ENCODE measurements at places on chromosomes 2 and 18. TPM values are rescaled to one million over a fixed set of nuclear protein-coding genes. Genes with fewer than 3 reads are reported as not detected.

DNA sequence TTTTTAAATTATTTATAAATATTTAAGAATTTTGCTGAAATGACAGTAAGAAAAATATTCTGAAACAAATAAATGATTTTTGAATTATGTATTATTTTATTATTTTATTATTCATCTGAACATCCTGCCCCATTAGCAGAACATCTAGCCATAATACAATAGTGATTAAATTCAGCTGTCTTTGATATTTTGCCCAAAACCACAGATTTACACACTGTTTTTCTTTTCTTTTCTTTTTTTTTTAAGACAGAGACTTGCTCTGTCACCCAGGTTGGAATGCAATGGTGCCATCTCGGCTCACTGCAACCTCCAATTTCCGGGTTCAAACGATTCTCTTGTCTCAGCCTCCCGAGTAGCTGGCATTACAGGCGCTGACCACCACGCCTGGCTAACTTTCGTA, 1.9 kb upstream of the SCYGR1 start:
- no peak for DNase-seq
- H3K36me3 ChIP-seq = no peaks in the 10 kb centered on the region
- H3K27me3 ChIP-seq = no peaks in the 10 kb centered on the region
- H3K4me1 ChIP-seq = no peaks in the 10 kb centered on the region

- no peaks in the 10 kb centered on the region for H3K36me3 ChIP-seq
- H3K4me3 ChIP-seq = no peak overlapping the region
- H3K27me3 ChIP-seq = no peaks in the 10 kb centered on the region
- H3K27ac ChIP-seq = no peak overlapping the region
Observed at GRCh38 chr18:25235401-25236042, 116.4 kb downstream of the ZNF521 start.

GRCh38 chr2:112798979-112799975, 15.0 kb upstream of the IL1A start:
- H3K27ac ChIP-seq = no peak overlapping the region
- no peak for DNase-seq
- H3K4me3 ChIP-seq = no peak overlapping the region
- no peaks in the 10 kb centered on the region for H3K4me1 ChIP-seq

GRCh38 chr18:74476140-74476539, 19.0 kb upstream of the DIPK1C start:
- H3K27me3 ChIP-seq = no peaks in the 10 kb centered on the region
- DNase-seq = peak; percentile 52
- H3K4me1 ChIP-seq = no peaks in the 10 kb centered on the region
- H3K36me3 ChIP-seq = no peaks in the 10 kb centered on the region
- H3K4me3 ChIP-seq = no peak overlapping the region
- no peak overlapping the region for H3K27ac ChIP-seq

- H3K4me3 ChIP-seq = no peak overlapping the region
- H3K27me3 ChIP-seq = no peaks in the 10 kb centered on the region
- DNase-seq = no peak
- H3K4me1 ChIP-seq = no peaks in the 10 kb centered on the region
- no peak overlapping the region for H3K27ac ChIP-seq
Observed at GRCh38 chr2:20178666-20179465, 46.1 kb downstream of the SDC1 start.

DNA sequence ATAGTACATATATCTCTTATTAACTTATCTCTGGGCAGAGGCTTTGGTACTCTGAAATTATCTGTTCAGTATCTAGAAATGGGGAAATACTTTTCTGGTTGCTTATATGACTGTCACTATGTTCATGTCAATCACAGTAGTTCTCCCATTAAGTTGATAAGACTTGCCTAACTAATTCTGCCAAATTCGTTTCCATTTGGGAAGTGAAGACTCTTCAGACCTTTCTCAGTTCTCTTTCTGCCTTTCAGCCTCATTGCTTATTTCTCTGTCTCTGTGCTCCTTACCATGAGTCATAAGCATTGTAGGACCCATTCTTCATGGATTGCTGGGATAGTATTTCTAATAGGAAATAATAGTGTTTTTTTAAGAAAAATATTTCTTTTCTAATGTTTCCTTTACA, 113.5 kb downstream of the PHLPP1 start:
- H3K27me3 ChIP-seq = no peaks in the 10 kb centered on the region
- no peak for DNase-seq
- no peaks in the 10 kb centered on the region for H3K36me3 ChIP-seq
- no peaks in the 10 kb centered on the region for H3K4me1 ChIP-seq
- no peak overlapping the region for H3K4me3 ChIP-seq
- H3K27ac ChIP-seq = no peak overlapping the region

DNA sequence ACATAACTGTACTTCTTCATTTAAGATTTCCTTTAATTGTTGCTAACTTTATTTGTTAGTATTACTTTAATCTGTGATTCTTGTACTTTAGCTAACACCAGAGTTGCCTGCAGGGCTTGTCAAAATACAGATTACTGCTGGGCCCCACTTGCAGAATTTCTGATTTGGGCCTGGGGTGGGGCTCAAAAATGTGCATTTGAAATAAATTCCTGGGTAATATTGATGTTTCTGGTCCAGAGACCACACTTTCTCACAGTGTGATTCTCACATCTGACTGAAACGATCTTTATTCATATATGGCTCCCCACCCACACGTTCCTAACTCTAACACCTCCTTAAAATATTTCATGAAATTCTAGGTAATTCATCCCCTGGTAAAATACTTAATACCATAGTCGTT, 452.6 kb upstream of the ACVR2A start:
- no peak overlapping the region for H3K27ac ChIP-seq
- no peaks in the 10 kb centered on the region for H3K4me1 ChIP-seq
- H3K4me3 ChIP-seq = no peak overlapping the region
- H3K36me3 ChIP-seq = no peaks in the 10 kb centered on the region
- H3K27me3 ChIP-seq = no peaks in the 10 kb centered on the region
- no peak for DNase-seq

Gene PCARE
- total RNA-seq = not detected

Gene SIX3
- total RNA-seq = not detected

Gene OSR1
- total RNA-seq = 26.2 TPM

Gene NCKAP5
- total RNA-seq = 6.6 TPM
